Right lobe of liver (tissue), 6 donors: ENCODE measurements at places on chromosomes 11 and 22. TPM values are rescaled to one million over a fixed set of nuclear protein-coding genes. Genes with fewer than 3 reads are reported as not detected.

Gene MFNG
- total RNA-seq, result 11.0 TPM

Gene SDHAF2
- 22.8 TPM for total RNA-seq

DNA sequence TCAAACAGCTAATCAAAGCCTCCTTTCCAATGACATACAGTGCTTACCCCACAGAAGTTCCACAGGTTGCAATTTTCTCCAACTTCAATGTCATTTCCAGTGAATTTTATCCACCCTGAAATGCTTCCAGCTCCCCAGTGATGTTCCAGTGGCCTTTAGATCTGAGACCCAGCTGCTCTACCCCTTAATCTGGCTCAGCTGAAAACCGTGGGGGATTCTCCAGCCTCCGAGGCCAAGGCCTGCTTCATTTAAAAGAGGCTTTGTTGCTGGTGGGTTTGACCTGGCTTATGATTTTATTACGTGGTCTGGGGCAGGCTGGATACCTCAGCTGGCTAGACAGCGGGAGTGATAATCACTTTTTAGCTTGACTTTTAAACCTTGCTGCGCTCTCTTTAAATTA lies 10.9 kb downstream of the HEPHL1 start:
- no peak for DNase-seq

- no peak for DNase-seq
These were observed 269.0 kb upstream of the PDGFD start for GRCh38 chr11:104432981-104433380.

Gene CALCA
- 8.6 TPM for total RNA-seq

Gene ABCG4
- 0.04 TPM for total RNA-seq

DNA sequence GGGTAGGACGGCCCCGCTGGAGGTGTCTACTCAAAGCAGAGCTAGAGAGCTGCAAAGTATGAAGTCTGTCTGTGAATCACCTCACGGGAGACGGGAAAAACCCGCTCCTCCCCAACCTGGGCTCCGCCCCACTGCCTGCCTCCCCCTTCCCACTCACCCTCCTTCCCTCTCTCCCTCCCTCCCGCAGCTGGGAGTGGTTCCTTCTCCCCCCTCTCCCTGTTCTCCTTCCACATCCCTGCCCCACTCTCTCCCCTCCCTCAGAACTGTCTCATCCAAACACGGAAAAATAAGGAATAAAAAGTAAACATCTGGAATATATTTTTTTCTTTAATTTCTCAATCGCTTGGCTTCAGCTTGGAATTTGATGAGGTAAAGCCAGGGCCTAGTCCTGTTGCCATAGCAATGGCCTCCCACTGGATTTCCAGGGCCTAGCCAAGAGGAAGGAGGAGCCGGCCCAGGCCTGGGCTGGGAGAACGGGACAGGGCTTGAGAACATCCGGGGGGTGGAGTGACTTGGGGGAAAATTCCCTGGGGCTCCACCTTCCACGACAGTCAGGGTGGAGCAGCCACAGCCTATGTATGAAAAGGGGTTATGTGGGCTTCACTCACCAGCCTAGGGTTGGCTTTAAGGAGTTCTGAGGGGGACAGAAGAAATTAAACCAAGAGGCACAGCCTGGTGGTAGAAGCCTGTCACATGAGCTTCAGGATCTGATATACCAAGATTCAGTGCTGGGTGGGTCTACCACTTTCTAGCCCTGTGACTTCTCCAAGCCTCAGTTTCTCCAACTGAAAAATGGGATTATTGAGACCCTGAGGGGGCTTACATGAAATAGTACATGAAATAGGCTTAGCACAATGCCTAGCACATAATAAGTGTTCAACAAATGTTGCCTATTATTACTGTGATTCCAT lies 2.2 kb downstream of the TNKS1BP1 start:
- DNase-seq, result peak; percentile 95

DNA sequence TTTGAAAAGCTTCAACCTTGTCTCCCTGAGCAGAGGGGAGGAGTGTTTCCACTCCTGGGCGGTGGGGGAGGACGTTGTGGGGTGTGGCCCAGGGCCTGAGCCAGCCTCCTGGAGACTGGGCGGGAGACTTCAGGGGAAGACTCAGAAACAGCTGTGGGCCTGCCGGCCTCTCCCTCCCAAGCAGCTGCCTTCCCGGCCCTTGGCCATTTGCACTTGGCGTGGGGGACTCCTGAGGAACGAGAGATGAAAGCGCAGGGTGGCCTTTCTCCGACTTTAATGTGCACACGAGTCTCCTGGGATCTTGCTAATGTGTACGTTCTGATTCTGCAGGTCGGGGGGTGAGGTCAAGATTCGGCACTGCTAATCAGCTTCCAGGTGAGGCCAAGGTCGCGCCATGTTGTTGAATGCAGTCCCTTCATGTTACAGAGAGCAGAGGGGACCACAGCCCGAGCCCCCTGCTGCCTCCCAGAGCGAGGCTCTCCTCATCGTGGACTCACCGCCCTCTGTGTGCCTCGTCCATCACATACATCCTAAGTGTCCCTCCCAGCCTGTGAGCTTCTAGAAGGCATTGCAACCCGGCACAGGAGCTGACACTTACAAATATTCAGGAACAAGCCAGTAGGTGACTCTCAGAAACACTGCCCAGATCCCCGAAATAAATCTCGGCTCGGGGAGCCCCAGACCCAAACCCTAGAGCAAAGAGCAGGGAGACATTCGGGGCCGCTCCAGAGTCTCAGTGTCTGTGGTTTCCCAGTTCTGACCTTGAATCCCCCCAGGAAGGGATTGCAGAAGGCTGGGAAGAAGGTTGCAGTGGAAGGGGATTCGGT lies 7.7 kb downstream of the LIF start:
- DNase-seq, result no peak

- DNase-seq, result no peak
These were observed 42.0 kb downstream of the CECR2 start for GRCh38 chr22:17411213-17411612.
